Stimulated activated CD8-positive, alpha-beta memory T cell treated with anti-CD3 and anti-CD28 coated beads, Interleukin-4, amount 100 ng/mL, for 1 hour (primary cell): ENCODE measurements at places on chromosomes 7 and 10.

DNA sequence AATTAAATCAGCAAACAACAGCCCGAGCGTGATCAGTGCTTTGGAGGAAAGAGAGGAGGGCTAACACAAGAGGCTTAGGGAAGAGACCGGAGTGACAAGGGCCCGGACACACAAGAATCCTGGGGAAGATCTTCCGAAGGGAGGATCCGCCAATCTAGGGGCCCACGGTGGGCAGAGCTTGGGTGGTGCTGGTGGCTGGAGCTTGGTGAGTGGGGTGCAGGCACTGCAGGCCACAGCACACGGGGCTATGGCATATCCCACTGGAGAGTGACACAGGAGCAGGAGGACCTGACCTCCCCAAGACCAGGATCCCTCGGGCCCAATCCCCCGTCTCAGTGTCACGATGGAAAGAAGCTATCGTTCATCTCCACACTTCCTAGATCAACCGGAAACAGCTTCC, 471.3 kb upstream of the FOXK1 start:
- no peak for DNase-seq

GRCh38 chr10:54758791-54759190, 42.2 kb downstream of the PCDH15 start:
- no peak for DNase-seq

GRCh38 chr7:16721541-16721940, 32.0 kb upstream of the TSPAN13 start:
- DNase-seq, result no peak

- DNase-seq, result no peak
These were observed 95.5 kb downstream of the SGMS1 start for GRCh38 chr10:50528206-50528605.

DNA sequence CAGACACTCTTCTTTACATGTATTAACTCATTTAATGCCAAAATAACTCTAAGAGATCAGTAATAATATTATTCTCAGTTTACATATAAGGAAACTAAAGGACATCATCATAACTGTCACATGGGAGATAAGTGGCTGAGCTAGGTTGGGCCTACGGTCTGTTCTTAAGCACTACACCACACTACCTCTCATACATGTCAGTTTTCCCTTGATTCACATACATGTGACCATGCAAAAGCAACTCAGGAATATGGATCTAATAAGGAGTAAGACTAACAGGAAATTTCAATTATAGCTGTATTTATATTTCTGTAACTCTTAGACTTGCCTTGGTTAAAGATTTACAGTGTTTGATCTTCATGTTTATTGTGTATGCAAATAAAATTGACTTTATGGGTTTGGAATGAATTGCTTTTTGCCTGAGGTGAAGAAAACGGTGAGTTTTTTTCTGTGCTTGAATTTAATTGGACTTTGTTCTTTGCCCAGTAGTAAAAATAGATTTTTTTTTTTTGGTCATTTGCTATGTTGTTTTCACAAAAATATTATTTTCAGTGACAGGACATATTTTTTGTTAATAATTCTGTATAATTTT, 69.7 kb downstream of the CYP51A1 start:
- DNase-seq, result no peak

GRCh38 chr10:30821261-30821993, 191.9 kb upstream of the LYZL2 start:
- DNase-seq, result no peak

GRCh38 chr10:62577076-62577475, 202.9 kb downstream of the ZNF365 start:
- no peak for DNase-seq

DNA sequence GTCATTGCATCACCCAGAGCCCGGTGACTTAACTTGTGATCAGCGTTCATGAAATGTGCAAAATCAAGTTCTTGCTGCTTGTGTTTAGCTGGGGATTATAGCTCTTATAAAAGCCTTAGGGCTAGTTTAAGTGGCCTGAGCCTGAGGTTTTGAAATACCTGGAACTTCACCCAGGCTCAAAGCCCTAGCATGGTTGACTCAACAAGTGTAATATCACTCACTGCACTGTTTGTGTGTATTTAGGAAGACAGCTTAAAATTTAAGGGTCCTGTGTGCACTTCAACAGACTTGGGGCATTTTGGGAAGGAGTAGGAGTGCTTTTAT, 489.5 kb downstream of the GATA3 start:
- no peak for DNase-seq

DNA sequence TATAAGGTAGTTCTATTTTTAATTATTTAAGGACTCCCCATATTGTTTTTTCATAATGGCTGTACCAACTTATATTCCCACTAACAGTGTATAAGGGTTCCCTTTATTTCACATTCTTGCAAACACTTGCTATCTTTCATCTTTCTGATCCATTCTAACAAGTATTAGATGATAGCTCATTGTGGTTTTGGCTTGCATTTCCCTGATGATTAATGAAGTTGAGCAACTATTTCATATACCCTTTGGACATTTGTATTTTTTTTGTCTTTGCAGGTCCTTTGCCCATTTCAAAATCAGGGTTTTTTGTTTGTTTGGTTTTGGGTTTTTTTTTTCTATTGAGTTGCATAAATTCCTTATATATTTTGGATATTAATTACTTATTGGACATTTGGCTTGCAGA, 107.2 kb downstream of the EPC1 start:
- no peak for DNase-seq

- DNase-seq, result no peak
These were observed 59.3 kb downstream of the OSBPL3 start for GRCh38 chr7:24920451-24921361.

DNA sequence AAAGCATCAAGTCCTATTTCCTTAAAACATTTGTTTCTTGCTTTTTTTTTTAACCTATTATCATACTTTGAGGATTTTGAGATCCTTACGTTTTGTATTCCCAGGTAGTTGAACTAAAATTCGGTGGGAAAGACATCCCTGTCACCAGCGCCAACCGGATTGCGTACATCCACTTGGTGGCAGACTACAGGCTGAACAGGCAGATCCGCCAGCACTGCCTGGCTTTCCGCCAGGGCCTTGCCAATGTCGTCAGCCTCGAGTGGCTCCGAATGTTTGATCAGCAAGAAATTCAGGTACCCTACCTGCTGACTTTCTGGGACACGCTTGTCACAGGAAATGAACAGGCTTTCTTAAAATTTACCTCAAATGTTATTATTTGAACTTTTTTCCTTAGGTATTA, 83.0 kb upstream of the DNAJB6 start:
- no peak for DNase-seq

DNA sequence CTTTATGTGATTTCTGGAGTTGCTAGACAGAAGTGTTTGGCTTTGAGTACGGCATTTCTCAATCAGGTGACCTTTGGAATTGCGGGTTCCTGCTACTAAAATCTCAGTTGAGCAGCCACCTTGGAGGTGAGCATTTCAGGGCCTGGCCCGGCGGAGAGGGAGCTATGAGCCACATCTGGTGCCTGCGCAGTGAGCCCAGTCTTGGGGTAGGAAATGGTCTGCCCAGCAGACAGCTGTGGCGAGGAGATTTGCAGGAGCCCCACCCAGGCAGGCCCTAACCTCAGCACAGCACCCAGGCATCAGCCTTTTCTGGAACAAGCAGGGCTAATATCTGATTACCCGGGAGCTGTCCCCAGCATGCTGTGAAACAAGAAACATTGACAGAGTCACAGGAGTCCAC, 547.9 kb upstream of the FOXK1 start:
- DNase-seq, result no peak

DNA sequence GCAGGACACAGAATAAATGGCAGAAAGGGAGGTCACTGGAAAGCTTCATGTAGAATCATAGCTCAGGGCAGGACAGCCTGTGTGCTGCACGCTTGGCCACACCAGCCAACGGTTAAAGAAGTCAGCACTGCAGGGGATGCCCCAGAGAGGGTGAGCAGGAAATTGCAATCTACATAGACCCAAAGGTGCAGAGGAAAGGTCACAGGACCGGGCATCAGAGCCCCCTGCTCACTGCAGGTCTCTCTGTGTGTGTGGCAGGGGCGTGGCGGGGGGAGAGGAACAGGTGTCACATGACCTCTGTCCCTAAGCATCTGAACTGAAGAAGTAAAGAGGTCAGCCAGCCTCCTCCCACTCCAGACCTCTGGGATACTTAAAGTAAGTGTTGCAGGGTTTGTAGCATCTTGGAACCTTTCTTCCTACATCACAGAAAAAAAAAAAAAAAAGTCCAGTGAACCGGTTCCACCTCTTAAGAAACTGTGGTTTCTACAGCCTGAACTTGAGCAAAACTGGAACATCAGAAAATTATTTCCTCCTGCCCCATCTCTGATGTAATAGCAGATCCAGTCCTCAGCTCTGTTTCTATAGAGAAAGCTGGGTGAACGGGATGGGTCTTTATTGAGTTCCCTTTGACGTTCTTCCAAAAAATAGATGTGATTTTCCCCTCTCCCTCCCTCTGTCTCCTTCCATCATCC, 64.3 kb downstream of the RGS10 start:
- no peak for DNase-seq

DNA sequence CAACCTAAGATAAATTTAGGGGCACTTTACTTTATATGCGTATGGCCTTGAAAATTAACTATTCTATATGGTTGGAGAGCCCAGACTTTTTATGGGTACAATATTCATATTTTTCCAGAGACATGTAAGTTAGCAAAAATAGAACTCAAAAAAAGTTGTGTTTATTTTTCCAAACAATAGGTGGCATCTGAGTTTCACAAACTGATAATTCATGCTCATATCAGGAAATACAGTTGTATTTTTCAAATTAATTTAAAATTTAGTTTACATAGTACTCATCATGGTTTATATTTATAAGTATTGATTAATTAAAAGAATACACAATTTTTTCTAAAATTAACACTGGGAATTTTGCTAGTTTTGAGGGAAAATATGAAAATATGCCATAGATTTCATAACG, 34.6 kb downstream of the ANKRD7 start:
- DNase-seq, result no peak

DNA sequence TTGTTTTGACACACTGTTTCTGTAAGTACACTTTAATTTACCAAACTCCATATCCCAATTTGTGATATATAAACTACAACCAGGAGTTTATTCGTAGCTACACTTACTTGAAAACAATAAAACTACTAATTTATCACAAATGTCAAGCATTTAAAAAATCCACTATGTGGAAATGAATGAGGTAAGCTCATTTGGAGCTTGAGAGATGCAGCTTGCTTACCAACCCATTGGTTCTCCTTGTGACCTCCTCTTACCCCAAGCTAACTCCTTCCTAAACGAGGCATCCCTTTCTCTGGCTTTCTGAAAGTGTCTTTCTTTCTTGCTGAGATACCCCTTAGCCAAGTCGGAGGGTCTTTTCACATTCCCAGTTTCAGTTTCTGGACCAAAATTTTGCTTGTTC, 2.5 kb downstream of the OR6V1 start:
- DNase-seq, result no peak

DNA sequence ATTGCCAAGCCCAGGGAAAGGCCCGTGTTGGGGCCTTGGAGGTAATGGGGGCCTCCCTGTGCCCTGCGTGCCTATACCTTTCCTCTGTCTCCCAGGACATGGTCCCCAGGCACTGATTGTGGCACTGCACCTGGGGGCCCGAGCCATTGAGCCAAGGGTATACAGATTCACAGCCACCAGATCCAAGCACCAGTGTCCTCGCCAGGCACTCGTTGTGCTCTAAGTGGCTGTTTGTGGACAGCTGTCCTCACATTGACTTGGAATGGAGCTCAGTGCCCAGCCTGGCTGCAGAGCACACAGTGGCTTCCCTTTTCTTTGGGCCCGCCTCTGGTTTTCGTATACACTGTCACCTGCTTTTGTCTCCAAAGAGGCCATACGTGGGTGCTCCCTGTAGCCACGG, 72.0 kb upstream of the BTBD16 start:
- no peak for DNase-seq
